ENCODE measurements at places on chromosomes 3 and 15.
A peak's percentile ranks its signal among the peaks of the same experiment; 100 is the strongest.

- DNase-seq, result no peak
Measured at GRCh38 chr15:90901175-90902039, 1.7 kb upstream of the MAN2A2 start.

- peak; percentile 25 for DNase-seq
Measured at GRCh38 chr15:76335307-76336253, 993 bp upstream of the ISL2 start.

- DNase-seq, result no peak
Measured at GRCh38 chr3:71063773-71064290, 519.7 kb downstream of the FOXP1 start.

DNA sequence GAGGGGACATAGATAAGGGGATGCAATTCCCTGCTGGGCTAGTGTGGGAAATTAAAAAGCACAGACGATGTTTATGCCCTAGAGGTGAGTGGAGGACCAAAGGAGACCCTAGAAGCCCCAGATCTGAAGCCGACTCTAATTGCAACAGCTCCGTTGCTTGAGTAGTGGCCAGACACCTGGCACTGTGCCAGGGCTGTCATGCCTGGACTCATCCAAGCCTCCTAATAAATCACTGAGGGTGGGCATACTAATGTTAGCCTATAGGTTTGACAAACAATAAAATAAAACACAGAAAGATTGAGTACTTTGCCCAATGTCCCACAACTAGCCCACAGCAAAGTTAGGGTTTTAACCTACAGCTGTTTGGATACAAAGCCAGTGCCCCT is 25.4 kb upstream of the MRPS22 start:
- peak; percentile 77 for DNase-seq

DNA sequence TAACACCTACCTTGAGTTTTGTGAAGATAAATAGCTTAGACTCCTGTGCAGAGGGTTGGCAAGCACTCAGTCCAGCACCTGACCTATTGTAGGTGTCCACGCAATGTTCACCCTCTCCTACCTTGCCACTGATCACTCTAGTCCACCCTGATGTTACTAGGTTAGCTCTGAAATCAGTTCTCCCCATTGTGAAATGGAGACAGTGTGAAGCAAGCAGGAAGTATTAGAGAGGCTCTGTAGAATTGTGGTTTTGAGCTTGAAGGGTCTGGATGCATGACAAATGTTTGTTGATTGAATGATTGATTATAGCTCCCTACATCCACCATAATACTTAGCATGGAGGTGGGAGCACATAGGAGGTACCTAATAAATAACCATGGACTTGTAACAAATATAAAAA is 199.7 kb downstream of the RPLP1 start:
- no peak for DNase-seq

DNA sequence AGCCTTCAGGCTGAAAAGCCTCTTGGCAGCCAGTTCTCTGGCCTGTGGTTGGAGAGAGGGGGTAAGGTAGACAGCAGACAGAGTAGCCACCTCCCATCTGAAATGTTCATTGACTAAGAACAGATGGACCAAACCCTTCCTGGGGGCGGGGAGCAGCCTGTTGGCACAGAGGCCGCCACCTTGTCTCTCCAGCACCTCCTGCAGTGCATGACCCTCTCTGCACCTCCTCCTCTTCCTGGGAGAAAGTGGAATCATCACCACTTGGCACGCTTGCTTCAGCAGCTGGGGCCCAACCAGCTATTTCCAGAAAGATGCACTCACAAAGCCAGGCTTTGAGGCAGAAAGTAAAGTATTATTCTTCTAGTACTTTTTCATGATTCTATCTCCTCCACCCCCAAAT is 313.4 kb upstream of the CHRM5 start:
- DNase-seq, result no peak

GRCh38 chr3:72255791-72256559 is 471.0 kb upstream of the PROK2 start:
- peak; percentile 78 for DNase-seq

DNA sequence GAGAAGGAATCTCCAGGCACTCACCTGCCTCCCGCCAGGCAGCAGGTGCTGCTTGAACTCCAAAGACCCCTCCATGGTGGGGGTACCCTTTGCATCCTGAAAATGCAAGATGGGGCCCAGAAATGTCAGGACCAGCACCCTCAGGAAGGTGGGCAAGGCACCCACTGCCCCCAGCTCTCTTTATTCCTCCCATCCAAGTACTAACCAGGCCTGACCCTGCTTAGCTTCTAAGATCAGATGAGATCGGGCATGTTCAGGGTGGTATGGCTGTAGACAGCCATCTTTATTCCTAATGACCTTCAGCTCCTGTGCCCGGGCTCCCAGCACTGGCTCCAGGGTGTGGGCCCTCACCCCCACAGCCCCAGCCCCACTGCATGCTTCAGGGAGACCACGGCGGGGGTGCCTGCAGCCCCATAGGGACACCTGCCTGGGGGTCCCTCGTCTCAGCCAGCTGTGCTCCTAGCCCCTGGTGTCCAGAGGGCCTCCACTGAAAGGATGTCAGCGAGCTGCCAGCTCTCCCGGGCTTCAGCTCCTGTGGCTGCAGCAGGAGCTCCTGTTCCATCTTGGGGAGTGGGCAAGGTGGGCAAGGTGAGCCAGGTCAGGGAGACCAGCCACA is 13.2 kb downstream of the PLA2G4B start:
- DNase-seq, result no peak

- no peak for DNase-seq
Measured at GRCh38 chr15:90866161-90866715, 2.1 kb upstream of the FURIN start.

GRCh38 chr3:168951368-168951767 is 712.1 kb downstream of the MECOM start:
- DNase-seq, result no peak

DNA sequence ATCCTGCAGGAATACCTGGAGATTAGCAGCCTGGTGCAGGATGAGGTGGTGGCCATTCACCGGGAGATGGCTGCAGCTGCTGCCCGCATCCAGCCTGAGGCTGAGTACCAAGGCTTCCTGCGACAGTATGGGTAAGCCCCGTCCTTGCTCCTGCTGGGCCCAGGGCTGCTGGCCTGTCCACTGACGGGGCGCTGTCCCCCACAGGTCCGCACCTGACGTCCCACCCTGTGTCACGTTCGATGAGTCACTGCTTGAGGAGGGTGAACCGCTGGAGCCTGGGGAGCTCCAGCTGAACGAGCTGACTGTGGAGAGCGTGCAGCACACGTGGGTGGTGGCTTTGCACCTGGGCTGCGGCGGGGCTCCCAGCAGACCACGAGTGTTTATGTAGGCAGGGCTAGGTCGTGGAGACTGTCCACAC is 5.0 kb downstream of the FES start:
- no peak for DNase-seq

DNA sequence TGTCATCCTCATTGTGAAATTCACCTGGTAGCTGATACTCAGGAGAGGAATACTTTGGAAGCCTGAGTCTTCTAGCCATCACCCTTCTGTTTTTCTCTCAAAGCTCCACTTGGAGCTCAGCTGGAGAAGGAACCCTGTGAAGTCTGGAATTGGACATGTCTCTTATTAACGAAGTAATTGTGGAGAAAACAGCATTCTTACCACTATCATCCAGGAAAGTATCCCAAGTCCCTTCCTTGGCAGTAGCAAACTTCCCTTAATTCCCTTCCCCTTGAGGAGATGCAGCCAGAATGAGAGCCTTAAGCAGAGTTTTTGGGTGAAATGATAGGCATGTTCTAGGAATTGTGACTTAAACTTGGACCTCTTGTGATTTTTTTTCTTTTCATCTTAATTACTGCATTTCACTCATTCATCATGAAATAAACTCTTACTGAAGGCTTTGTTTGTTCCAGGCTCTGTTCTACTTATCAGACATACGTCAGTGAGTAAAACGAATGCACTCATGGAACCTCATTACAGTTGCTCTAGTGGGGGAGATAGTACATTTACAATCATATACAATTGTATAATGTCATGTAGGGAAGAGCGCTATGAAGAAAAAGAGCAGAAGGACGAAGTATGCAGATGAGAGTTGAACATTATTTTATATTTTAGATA is 30.5 kb upstream of the TCF12 start:
- no peak for DNase-seq

DNA sequence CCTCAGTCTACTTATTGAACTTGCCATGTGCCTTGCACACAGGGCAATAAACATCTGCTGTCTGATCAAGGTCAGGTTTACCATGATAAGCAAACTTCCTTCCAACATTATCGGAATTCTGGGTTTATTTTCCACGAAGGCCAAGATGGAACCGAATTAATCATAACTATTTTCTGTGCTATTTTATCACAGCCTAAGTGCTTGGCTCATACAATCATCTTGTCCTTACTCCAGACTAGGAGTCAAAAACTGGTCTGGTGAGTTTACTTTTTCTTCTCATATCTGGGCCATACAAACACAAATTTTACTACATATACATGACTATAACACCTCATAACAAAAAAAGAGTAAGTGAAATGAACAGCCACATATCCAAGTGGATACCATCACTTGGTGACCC is 2.3 kb downstream of the FBN1 start:
- no peak for DNase-seq

DNA sequence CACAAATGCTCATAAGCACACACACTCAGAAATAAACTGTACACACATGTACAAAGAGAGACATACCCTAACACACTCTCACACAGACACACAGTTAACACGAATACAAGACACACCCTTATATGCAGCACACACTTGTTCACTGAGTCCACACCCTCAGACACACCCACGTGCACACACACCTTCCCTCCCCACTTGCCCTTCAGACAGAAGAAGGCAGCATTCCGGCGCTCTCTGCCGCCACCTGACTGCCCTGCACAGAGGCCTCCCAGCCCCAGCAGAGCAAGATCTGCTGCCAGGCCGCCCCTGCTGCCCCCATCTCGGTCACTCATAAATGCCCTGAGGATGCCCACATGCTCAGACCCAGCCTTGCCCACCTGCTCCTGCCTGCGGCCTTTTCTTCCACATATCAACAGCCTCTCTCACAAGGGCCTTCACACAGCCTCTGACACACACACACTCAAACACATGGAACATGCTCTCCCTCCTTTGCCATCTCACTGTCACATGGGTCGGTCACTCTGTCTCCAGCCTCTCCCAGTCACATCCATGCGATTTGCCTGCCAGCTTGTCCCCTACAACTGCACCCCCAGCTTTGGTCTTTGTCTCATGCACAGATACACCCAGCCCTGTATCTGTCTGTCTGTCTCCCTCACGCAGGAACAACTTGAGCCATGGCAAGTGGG is 71.1 kb downstream of the EPHB3 start:
- no peak for DNase-seq

GRCh38 chr15:88012233-88012632 is 244.3 kb downstream of the NTRK3 start:
- no peak for DNase-seq

GRCh38 chr3:46206282-46207015 is 1.7 kb downstream of the CCR1 start:
- no peak for DNase-seq

DNA sequence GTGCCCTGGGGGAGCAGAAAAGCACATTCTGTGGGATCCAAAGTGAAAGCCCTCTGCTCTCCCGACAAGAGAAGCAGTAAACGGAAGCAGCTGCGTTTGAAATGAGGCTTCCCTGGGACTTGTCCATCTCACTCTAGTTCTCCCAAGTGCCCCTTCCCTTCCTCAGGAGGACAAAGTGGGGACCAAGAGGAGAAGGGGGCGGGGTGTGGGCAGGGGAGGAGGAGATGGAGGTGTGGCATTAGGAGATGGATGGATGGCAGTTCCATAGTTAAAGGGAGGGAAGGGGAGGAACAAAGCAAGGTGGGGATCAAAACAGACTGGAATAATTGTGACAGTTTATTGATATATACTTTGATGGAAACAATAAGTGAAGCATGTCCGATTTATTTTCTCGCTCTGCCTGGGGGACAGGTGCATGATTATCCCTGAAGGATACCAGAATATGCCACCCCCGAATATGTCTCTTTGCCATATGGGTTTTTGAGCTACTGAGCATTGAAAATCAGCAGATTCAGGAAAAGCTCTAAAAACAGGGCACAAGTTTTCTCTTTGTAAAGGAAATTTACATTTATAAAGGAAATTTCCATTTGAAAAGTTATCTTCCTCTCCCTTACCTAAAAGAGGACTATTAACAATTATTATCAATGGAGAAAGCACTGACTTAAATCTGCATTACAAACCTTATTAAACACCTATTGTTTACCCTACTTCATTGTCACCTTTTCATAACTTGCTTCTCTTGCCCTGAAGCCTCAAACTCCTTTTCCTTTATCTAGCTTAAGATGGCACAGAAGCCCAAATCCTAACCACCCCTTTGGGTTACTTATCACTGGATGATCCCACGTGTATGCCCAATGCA is 58.9 kb upstream of the DAZL start:
- DNase-seq, result no peak

- peak; percentile 90 for DNase-seq
Measured at GRCh38 chr3:138186803-138187295, 252 bp upstream of the ARMC8 start.

DNA sequence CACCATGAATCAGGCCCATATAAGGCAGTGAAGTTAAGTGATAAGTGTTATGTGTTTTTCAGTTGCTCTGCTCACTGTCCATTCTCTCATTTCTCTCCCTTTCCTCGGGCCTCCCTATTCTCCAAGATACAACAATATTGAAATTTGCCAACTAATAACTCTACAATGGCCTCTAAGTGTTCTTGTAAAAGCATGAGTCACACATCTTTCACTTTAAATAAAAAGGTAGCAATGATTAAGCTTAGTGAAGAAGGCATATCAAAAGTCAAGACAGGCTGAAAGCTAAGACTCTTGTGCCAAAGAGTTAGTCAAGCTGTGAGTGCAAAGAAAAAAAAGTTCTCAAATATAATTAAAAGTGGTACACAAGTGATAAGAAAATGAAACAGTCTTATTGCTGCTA is 675.4 kb downstream of the OTOL1 start:
- DNase-seq, result no peak

DNA sequence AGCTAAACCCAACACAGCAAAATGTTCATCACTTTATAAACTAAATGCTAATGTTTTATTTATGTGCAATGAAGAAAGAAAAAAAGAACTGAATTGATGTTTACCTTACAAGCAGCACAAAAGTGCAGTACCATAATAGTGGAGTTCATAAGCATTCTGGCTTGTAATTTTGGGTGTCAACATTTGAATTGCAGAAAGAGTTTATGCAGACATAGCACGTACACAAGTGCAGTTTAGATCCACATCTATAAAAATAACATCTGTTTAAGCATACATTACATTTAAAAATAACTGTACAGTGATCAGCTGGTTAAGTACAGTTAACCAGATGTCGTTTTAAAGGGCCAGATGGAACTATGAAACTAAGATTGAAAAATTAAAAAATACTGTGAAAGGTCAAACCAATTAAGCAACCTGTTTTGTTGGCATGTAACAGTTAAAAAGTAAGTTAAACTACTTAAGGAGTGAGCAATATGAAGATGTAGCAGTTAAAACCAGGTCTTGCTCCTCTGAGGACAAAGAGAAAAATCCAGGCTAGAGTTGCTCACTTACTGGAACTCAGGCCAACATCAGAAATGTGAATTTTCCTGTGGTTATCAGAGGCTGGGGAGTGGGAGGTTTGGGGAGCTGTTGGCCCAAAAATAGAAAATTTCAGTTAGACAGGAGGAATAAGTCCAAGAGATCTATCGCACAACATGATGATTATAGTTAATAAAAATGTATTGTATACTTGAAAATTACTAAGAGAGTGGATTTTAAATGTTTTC is 204.9 kb upstream of the MDFIC2 start:
- no peak for DNase-seq
